ENCODE measurements at places on chromosomes 3 and 15.

DNA sequence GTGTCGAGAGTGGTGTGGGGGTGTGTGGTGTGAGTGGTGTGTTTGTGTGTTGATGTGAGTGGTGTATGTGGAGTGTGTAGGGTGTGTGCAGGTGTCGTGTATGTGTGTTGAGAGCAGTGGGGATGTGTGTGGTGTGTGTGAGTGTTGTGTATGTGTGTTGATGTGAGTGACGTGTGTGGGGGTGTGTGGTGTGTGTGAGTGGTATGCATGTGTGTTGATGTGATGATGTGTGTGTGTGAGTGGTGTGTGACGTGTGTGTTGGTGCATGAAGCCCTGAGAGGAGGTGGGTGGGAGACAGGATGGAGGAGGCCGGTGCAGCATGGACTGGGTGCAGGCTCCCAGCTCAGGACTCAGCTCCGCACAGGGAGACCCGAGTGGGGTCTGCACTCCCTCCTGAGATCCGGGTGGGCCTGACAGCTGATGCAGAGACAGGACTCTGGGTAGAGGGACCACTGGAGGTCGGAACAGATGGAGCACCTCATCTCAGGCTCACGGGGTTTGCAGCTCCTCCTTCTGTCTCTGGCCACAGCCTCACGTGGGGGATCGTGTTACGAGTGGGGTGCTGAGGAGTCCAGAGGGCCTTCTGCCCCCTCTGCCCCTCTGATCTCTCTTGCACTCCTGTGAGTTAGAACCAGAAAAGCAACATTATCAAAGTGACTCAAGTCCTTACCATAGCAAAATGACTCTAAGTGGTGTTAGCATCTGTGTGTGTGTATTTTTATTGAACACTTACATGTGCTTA, 41.3 kb downstream of the ARNT2 start:
- DNase-seq = no peak

GRCh38 chr15:94001255-94001801, 230.0 kb upstream of the MCTP2 start:
- no peak for DNase-seq

- DNase-seq = peak; percentile 78
Observed at GRCh38 chr15:89358755-89359439, 24.3 kb upstream of the POLG start.

DNA sequence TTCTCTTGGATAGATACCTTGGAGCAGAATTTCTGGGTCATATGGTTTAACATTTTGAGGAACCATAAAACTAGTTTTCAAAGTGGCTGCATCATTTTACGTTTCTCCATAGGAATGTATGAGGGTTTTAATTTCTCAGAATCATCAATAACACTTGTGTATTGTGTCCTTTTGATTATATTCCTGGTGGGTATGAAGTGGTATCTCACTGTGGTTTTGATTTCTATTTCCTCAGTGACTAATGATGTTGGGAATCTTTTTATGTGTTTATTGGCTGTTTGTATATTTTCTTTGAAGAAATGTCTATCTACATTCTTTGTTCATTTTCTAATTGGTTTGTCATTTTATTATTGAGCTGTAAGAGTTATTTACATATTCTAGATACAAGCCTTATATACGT, 28.8 kb downstream of the CDIN1 start:
- DNase-seq = no peak

DNA sequence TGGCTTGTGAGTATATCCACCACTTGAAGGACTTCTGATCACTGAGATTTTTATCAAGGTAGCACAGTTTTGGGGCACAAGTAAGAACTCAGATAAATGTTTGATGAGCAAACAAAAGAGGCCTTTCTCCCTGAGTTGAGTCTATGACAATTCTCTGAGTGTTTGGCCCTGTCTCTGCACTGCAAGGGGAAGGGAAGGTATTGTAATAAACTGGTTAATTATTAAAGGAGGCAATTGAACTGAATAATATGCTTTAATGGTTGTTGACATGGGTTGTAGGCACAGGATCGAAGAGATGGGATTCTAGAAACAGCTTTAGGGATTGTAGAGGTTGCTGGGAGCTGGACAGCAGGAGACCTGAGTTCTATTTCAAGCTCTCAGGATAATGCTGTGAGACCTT, 95.0 kb upstream of the MRPL3 start:
- no peak for DNase-seq

DNA sequence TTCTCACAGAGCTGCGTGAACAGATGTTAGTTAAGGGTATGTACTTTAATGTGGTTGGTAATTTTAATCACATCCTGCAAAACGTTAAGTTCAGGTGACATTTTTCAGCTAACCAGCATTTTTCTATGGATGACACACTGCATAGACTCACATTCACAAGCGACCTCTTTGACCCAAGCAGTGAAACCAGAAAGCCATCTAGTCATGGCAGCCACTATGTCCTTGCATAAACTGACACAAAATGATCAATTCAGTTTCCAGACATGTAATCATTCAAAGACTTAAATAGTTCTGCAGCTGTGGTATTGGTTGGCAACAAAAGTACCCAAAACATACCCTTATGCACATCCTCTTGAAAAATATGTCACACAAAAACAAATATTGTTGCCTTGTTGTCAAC, 7.4 kb upstream of the CAPN7 start:
- no peak for DNase-seq

DNA sequence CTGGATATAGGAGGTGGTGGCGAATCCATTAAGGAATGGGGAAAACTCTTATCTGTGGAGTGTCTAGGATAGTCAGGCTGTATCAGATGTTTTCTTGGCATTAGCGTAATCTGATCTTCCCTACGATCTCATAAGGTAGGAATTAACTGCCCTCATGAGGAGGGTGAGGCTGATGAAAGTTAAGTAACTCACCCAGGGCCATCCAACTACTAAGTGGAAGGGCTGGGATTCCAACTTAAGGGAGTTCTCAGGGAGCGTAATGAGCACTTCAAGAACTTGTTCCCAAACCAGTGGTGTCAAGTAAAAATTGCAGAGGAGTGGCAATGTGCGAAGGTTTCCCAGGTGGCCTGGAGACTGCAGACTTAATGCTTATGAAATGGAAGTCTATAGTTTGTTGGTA, 55.9 kb upstream of the OSBPL11 start:
- DNase-seq = no peak

DNA sequence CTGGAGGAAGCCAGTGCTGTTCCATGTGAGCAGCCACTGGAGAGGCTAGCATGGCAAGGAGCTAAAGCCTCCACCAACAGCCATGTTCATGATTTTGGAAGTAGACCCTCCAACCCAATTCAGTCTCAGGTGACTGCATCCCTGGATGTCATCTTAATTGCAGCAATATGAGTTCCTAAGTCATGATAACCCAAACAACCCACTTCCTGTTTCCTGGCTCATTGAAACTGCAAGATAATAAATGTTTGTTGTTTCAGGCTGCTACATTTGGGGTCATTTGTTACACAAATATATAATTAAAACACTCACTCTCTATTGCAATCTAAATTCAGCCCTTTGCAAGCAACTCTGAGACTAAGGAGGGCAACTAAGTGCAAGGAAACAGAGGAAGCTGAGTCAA, 62.4 kb upstream of the SLC24A5 start:
- no peak for DNase-seq

DNA sequence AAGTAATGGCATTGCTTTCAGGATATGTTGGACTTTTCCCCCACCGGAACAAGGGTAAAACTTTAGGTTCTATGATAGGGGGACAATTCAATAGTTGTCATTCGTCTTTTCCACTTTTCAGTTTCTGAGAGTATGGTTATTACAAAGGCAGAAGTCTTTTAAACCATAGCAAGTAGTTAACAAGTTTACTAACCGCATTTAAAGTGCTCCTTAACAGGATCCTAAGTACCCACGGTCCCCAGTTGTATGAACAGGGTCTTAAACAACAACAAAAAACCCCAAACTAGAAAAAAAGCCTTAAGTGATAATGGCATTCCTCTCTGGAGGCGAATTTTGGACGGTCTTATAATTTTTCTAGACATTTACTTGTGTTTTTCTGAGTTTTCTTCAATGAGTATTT, 831 bp downstream of the IFT57 start:
- DNase-seq = no peak

DNA sequence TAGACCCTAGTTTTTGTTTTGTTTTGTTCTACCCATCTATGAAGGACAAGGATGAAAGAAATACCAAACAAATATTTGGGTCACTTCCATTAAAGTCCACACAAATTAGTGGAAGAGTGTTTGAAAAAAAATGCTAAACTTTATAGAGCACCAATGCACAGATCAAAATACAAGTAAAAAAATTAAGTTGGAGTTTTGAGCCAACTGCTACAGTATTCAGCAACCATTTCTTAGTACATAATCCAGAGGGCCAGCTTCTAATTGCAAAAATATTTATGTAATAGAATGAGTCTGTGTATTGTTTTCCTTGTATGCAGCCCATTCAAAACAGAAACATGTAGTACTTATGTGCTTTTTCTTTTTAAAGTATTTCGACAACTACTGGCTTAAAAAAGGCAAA, 121.1 kb downstream of the CBLB start:
- no peak for DNase-seq

GRCh38 chr3:194470615-194471014, 16.2 kb downstream of the ATP13A3 start:
- DNase-seq = no peak

DNA sequence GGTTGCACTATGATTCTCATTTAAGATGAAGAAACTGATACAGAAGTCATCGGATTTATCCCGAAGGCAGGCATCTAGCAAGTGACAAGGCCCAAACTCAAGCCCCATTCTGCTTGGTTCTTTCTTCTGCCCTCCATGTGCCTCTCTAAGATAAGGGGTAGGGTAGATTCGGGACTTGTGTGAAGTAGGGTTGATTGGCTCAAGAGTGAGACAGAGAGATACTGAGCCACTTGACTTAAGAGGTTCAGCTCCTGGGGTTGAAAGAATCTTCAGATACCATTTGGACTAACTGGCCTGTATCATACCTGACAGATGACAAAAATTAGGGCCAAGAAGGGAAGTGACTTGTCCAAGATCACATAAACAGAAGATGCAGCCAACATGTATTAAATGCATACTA, 891 bp downstream of the RFT1 start:
- no peak for DNase-seq

DNA sequence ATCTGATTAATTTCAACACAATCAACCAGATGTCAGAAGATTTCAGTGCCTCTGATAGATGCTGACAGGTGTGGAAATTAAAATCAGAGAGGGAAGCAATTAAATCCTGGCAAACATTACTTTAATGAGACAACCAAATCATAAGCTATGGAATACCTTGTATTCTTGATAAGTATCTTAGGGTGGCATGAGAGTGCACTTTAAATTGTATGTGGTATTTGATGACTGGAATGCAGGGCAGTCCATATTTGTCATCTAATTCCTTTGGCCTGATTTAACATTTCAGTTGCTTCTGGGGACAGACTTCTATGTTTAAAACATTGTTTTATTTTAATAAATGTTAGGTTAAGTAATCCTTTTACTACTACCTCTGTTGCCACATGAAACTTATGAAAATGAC, 184.1 kb downstream of the LPP start:
- DNase-seq = no peak

- DNase-seq = no peak
Observed at GRCh38 chr3:197298945-197299854, 788 bp upstream of the DLG1 start.

DNA sequence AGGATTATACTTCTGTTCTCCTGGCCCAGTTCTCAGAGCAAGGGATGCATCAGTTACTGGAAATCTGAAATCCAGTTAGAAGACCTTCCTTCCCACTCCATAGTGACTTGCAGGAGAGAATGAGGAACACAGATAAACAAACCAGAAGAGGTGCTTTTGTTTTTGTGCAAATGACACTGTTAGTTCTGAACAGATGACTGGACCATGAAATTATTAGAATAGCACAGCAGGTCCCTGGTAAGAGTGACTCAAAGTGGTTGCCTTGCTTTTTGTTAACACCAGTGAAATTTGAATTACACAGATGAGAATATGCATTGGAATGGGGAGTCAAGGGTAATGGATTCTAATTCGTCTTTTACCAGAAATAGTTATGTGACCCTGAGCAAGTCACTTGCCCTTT, 30.4 kb upstream of the LRIG1 start:
- no peak for DNase-seq

GRCh38 chr3:78870484-78870883, 897.3 kb downstream of the ROBO1 start:
- DNase-seq = no peak

- DNase-seq = no peak
Observed at GRCh38 chr15:77053709-77054108, 17.2 kb downstream of the TSPAN3 start.

Data from activated T-cell treated with anti-CD3 and anti-CD28 coated beads for 1 hour (primary cell).